ENCODE measurements at places on chromosomes 4 and X.

- peak; percentile 22 for DNase-seq
Measured at GRCh38 chr4:127781300-127782024, 660 bp upstream of the HSPA4L start.

GRCh38 chrX:39309721-39310152 lies 508.5 kb downstream of the MID1IP1 start:
- DNase-seq = peak; percentile 44

GRCh38 chr4:151099976-151100417 lies 569 bp downstream of the RPS3A start:
- no peak for DNase-seq

DNA sequence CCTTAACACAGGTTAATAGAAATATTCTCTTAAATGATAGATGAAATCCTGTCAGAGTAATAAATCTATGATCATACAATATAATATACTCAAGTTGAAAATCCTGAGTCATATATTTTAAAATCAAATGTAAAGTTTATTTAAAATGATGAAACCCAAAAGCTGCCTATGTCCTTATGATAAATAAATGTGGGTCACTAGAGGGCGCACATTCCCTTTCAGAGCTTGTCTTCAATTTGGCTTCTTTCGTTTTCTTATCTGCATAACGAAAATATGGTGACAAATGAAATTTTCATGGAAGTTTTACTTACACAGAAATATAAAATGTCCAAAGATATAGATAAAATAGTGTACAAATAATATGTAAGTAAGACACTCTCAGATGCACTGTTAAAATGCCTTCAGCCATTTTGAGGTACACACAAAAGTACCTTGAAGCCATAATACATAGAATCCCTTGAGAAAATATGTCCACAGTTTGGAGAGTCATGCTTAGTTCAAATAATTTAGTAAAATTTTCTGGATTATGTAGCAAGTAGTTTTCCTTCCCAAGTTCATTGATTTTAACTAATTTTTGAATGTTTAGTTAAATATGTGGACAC lies 680.4 kb downstream of the DMD start:
- no peak for DNase-seq

DNA sequence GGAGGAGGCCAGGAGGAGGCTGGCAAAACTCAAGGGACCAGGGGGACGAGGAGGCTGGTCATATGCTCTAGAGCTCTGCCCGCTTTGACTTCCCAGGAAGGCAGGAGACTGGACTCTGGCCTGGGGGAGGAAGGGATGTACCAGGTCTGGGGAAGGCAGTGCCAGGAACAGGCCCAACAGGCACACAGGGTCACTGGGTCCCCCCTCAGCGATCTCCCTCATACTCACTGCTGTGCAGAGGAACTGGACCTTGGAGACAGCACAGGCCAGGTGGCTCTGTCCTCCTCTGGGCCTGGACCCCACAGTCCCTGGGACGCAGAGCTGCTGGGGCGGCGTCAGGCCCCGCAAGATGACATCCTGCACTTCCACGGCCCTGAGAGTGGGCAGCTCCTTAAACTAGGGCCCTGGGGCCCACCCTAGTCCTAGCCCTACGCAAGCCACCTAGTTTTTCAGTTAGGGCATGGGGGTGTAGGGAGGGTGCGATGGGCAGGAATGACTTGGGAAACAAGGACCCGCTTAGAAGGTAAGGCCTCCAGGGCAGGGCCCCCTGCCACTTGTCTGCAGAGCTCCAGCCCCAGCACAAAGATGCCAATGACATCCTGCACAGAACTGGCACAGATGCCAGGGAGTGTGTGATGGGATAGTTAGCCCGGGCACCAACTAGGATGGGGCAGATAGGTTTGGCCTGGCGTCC lies 59.5 kb downstream of the HTRA3 start:
- DNase-seq = no peak

DNA sequence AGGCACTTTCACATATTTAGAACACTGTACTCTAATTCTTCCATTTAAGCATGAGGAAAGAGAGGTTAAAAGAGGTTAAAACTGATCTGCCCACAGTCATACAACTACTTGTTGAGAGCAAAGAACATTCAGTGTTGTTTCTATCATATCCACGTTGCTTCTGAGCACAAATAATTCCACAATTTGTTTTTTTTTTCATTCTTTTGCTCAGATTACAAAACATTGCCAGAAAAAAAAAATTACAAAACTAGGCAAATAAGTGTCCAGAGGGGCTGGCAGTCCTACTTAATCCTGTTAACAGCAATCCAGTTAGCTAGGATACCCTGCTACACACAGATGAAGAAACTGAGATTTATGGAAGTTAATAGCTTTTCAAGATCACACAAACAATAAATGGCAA lies 6.3 kb upstream of the USP53 start:
- DNase-seq = no peak

- DNase-seq = no peak
Measured at GRCh38 chrX:130793975-130794374, 109.0 kb downstream of the ENOX2 start.

GRCh38 chrX:109537324-109537665 lies 651 bp downstream of the NXT2 start:
- no peak for DNase-seq

DNA sequence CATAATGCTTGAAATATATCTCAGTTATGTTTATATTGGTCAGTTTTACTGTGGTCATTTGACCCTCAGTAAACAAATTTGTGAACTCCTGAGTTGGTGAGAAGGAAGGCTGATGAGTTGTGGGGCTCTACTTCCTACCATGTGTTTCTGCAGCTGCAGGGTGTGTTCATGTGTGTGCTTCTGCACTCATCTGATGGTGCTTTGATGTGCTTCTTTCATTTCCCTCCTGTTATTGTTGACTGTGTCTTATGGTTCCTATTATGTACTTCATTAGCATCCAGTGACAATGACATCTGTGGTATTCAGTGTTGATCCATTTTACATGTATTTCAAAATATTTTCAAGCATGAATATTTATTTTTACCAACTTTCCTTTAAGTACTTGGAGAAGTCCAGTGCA lies 46.5 kb downstream of the XAGE2 start:
- DNase-seq = no peak

DNA sequence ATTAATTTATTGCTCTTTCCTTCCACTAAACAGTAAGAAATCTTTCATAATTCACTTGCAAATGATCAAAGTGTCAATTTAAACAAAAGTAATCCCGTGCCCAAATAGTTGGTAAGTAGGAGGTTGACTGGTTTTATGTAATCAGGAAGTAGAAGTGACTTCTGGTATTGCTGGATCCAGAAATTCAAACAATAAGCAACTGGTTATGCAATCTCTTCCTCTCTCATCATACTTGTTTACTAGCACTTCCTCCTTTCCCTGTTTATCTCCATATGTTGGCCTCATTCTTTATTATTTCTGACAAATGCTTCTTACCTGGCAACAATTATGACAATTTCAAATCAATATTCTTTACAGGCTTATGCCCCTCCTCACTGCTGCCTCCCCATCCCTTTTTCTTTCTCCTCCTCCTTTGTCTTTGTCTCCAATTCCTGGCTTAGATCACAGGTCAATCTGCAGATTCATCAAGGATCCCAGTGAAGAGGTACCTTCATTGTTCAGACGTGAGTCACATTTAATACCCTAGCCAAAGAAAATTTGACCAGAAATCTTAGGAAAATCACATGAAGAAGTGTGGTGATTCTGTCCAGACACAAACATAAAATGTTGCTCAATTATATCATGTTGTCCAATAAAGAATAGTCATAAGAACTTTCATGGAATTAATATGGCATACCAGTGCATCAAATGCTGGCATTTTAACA lies 323.2 kb upstream of the PCDH7 start:
- DNase-seq = no peak

GRCh38 chr4:97924341-97924958 lies 218.8 kb downstream of the STPG2 start:
- no peak for DNase-seq

GRCh38 chrX:108516184-108516583 lies 76.5 kb downstream of the COL4A5 start:
- no peak for DNase-seq

DNA sequence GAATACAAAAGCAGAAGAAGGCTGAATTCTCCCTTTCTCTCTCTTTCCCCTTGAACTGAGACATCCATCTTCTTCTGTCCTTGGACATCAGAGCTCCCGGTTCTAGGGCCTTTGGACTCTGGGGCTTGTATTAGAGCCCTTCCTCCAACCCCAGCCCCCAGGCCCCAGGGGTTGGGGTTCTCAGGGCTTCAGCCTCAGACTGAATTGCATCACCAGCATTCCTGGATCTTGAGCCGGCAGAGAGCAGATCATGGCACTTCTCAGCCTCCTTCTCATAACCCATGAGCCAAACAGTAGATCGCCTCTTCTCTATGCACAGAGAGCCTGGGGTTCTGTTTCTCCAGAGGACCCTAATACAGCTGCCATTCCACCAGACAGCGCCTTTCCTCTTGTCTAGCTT lies 25.3 kb upstream of the CLDN24 start:
- no peak for DNase-seq

DNA sequence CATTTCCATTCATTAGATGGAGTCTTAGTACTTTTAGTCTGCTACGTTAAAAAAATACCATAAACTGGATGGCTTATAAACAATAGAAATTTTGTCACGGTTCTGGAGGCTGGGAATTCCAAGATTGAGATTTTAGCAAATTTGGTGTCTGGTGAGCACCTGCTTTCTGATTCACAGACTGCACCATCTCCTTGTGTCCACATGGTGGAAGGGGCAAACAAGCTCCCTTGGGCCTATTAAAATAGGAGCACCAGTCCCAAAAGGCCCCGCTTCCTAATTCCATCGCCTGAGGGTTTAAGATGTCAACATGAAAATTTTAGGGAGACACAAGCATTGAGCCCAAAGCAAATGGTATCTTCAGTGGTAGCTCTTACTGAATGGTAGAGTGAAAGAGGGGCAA lies 120.5 kb upstream of the MAP9 start:
- no peak for DNase-seq

- DNase-seq = no peak
Measured at GRCh38 chr4:175514174-175514573, 297.9 kb downstream of the GPM6A start.

DNA sequence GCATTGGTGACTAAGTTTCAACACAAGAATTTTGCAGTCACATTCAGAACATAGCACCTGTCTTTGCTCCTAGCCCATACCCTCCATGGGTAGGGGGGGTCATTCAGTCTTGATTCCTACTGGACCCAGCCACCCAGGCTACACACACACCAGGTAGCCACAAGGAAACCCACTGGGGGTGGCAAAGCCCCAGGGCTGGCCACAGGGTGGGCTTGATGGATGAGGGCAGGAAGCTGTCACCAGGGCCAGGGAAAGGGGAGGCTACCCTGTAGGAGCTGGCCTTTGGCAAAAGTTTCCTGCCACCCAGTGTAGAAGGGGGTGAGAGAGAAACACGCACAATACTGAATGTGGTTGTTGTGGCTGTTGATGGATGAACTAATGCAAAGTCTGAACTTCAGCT lies 74.5 kb upstream of the NKX1-1 start:
- DNase-seq = no peak

DNA sequence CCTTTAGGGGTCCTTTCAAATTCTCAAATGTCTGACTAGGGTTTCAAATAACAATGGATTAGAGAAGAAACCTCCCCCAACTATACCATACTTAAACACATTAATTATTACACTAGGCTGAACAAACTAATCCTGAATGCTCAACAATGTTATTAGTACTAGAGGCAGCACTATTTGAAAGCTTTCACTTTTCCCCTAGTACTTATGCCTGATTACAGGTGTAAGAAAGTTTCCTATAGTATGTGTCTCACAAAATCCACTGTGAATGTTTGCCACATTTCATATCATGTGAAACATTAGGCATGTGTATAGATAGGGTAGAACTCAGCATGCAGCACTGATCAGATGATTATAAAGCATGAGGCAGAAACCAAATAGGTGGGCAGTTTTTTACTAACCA lies 336.2 kb downstream of the ZNF674 start:
- DNase-seq = no peak

DNA sequence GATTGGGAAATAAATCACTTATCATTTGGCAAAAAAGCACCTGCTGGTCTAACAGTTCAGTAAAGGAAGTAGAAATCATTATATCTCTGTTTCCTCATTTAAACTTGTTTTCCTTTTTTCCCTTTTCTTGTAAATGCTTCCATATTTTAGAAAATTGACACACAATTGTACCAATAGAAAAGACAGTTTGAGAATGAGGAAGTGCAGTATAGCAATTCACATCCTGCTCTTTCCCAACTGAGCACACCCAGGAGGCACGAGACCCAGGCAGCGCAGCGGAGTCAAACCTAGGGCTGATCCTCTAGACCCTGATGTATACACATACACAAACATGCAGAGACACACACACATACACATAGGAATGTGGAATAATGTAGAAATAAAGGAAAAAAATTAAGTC lies 74.8 kb upstream of the PACRGL start:
- DNase-seq = peak; percentile 22

DNA sequence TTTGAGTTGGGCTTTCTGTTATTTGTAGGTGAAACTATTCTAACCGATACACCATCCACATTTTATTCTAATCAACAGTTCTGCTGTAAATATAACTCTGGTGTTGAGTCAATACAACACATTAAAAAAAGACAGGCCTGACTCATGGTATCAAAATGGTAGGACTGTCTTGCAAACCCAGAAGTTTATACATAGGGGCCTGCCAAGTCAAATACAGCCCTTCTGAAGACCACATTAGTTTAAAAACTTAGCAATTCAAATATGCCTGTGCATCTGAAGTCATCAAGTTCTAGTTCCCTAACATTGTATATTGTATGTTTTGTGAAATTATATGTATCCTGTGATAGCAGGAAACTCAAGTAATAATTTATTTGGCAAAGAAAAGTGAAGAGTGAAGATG lies 24.4 kb upstream of the PDE5A start:
- no peak for DNase-seq

- no peak for DNase-seq
Measured at GRCh38 chr4:146072376-146072775, 103.1 kb upstream of the LSM6 start.

DNA sequence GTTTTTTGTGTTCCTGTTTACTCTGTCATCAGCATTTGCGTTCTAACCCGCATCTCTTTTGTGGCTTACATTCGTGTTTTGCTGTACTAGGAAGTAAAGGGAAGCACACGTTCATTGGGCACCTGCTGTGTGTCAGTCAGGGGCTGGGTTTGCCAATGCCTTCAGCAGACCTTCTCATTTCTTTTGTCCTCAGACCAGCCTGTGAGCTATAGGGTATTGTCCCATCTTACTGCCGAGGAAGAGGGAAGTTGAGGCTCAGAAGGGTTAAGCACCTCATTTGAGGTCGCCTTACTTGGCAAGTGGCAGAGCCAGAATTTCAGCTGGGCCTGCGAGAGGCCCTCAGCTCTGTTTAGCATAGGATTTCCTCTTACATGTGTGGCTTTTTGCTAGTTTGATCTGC lies 8.7 kb downstream of the TBC1D14 start:
- DNase-seq = no peak

DNA sequence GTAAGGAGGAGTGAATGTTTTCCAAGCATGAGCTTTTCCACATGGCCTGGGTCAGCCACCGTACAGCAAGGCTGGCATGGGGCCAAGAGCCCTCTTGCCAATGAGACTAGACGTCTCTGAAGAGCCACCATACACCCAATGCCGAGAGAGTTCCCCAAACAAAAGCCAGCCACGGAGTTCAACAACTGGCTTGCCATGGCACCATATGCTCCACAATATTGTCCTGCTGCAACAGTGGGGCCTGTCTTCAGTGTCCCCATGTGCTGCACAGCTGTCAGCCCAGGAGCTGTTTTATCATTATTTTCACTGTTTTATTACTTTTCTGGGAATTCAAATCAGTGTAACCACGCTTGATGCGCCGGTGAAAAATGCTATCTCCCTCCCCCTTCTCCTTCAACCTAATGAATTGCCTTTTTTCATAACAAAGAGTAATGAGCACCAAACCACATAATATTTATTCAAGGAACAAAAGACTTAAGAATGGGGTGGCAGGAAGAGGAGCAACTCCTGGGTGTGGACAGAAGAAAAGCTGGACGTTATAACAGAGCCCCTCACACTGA lies 18.4 kb downstream of the MAML3 start:
- DNase-seq = no peak
